ENCODE measurements at places on chromosomes 12 and 14.
A peak's percentile ranks its signal among the peaks of the same experiment; 100 is the strongest.

GRCh38 chr14:23183479-23183878 is at the start of gene SLC7A8:
SLC7A8 (minus strand) TSS chr14:23183660; CDS start chr14:23182914, 746 bp downstream.
- peak; percentile 48 for DNase-seq

GRCh38 chr14:53386362-53386761 is 233.2 kb upstream of the DDHD1 start:
- no peak for DNase-seq

DNA sequence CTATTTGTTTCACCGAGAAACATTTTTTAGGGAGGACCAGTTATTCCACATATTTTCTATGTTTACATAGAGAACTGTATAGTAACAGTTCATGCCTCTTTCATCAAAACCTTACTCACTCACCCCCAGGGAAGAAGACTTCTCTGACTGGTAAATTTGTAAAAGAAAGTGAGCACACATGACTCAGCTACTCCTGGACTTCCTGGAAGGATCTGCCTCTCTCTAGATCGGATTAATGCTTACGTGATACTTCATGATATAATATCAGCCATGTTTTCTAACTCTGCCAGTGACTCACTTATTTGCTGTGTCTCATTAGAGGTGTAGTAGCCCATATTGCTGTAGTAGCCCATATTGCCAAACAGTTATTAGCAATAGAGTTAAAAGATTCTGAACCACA is 494.3 kb upstream of the ATXN7L3B start:
- no peak for DNase-seq

GRCh38 chr12:117907108-117907689 is 61.6 kb downstream of the KSR2 start:
- DNase-seq, result no peak

DNA sequence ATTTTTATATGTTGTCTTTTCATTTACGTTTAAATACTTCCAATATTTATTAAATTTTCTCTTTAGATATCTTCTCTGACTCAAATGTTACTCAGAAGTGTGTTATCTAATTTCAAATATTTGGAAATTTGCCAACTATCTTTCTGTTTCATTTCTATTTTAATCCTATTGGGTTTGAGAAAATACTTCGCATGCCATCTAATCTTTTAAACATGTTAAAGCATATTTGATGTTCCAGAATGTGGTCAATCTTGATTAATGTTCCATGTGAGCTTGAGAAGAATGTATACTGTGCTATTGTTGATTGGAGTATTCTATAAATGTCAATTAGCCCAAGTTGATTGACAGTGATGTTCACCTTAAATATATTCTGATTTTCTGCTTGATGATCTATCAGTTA is 11.9 kb upstream of the DCN start:
- DNase-seq, result no peak

DNA sequence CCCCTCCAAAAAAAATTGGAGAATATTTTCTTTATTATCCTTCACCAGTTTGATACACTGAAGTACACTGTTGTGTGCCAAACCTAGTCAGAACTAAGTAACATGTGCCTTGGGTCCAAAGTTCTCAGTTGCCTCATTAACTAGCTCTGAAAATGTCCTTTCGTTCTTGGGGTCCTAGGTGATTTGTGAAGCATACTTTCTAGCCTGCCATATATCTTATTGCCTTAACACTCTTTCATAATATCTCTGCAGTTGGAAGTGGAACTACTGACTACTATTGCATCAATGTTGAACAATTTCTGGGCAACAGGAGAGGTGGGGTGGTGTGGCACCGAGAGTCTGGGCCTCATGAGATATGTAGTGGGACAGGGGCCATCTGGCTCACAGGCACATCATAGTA is 592.9 kb upstream of the FBXO33 start:
- no peak for DNase-seq

DNA sequence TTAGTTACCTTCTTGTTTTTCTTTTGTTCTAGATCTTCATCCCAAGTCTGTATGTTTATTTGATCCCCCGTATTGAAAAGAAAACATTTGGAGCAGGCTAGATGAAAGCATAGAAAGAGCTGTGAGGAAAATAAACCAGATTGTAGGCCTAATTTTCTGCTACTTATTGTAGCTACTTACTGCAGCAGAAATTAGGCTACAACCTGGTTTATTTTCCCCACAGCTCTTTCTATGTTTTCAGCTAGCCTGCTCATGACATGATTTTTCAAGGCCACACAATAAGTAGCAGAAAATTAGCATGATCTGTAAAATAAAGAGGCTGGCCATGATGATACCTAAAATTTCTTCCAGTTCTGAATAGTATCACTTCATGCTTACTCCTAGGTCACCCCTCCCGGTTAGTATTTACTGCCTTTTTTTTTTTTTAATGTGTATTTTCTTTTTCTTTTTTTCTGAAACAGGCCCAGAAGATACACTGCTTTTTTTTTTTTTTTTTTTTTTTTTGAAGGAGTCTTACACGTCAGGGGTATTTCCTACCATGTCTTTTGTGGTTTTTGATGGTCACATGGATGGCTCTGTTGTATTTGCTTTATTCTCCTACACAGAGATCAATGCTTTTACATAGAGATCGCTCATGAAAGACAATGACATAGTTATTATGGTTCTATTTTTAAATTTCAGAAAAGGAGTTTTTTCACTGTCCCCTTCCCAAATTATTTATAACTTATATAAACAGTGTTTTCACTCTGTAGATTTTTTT is 32.3 kb downstream of the BHLHE41 start:
- no peak for DNase-seq

DNA sequence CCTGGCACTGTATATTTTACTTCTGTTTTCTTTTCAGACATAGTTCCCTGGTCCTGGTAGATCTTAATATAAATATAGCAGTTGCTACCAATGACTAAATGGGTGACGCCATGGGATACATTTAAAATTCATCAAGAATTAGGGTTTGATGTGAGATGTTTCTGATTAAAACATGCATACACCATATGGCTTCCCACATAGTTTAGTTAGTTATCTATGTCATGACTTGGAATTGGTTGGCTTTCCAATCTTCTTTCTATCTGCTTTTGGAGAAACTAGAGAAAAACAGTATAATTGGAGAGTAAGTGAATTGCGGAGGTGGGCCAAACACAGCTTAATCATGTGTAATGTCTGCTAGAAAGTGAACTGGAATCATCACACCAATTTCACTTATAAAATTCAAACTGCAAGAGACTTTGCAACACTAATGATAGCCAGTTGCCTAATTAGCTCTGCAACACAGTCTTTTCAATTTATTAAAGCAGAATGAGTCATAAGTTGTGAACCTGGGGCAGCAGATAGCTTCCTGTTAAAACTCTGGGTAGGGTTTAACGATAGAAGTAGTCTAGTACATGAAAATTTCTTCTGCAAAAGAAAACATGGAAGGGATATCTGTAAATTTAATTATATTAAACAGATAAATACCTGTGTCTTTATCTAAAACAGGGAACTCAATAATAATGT is 295.2 kb downstream of the SLC16A7 start:
- DNase-seq, result no peak

DNA sequence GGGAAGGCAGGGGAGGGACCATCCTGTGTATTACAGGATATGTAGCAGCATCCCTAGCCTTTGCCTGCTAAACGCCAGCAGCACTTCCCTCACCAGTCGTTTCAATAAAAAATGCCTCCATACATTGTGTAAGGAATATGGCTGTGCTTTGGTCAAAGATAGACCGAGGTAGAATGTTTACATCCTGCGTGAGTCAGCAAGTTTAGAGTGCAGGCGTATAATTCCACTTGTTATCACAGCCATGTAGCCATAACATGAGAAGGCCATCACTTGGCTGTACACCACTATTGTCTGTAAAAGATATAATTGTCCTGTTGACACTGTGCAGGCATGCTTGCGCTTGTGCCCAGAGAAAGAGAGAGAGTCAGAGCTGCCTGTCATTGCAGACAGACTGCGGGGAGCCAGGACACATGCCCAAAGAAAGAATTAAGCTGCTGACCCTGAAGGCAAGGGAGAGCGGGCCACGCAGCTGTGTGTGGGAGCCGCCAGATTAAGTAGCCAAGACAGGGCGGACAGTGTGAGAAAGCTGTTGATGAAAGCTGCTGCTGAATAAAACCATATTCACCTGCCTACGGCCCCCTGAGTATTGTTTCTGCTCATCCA is 68.4 kb downstream of the CRACR2A start:
- DNase-seq, result peak; percentile 39

DNA sequence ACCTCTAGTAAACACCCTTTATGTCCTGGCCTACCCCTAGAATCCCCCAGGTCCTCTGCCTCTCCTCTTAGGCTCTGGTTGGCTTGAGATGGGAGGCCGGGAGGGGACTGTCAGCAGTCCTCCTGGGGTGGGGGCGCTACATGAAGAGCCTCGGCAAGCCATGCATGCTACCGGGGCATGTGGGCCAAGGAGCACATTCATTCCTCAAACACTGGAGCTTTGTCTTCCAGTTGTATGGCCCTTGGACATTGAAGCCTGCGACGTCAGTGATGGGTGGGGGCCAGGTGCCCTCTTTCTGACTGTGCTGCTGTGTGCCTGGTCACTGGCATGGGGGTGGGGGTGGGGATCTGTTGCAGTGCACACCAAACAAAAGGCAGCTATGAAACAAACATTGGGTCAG is 15.8 kb upstream of the CELA1 start:
- DNase-seq, result no peak

- DNase-seq, result peak; percentile 12
These were observed 28.4 kb downstream of the PLEKHG3 start for GRCh38 chr14:64732536-64733120.

DNA sequence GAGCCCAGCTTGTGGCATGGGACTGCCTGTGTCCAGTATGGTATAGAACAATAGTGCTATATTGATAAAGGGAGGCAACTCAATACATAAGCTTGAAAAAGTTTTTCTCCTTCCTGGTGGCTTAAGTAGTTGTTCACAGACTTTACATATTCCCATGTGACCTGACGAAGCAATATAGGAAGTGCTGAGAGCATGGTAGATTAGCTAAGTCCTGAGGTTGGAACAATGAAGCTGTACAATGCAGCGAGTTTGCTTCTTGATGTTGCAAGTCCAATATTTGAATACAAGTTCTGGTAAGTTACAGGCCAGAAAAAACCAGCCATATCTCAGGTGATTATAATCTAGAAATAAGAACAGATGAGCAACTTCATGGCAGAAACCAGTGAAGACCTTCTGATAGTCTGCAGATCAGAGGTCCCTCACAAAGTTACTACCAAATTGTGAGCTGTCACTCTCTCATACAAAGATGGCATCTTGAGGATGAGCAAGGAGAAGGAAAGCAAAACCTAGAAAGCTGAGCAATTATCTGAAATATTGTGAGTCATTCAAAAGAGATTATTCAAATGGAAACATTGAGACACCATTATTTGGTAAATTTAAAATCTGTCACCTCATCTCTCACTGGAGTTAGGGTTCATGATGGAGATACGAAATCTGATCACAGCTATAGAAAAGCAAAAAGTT is 72.9 kb upstream of the BTG1 start:
- DNase-seq, result no peak

GRCh38 chr12:11825278-11825677 is 175.8 kb downstream of the ETV6 start:
- no peak for DNase-seq

- no peak for DNase-seq
These were observed 55.5 kb upstream of the DYRK2 start for GRCh38 chr12:67593041-67593440.

DNA sequence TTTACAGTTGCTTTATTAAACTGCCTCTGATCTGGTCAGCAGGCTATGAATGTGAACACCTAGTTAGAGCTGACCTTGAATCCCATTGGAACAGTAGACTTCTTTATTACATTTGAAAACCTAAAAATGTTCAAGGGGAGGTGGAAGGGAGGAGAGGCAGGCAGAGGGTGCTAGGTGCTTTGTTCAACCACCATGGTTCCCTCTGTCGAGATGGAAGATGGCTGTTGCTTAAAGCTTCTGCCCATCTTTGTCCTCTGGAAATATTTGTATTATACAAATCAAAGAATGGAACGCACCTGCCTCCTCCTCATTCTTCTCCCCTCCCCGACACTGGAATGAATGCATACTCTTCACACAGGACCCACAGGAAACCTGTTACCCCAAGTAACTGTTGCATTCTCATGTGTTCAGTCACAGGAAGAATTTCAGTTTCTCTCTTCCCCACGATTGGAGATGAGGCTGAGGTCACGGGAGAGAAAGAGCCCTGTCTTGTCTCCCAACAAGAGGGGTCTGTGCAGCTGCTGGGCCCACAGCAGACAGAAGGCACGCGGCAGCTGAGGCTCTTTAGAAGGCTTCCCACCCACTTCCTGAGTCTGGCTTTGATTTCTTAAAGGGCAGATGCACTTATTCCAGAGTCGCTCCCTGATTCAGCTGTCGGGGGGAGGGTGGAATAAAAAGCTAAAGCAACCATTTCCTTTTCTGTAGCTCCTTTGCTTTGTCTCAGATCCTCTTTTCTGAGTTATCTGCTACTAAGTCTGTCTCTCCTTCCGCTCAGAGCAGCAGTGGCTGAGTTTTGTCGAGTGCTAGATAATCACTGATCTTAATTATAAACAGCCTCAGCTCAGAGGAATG is 217.9 kb upstream of the BTG1 start:
- peak; percentile 55 for DNase-seq

- DNase-seq, result no peak
These were observed 37.0 kb upstream of the EIF5 start for GRCh38 chr14:103296987-103297386.

DNA sequence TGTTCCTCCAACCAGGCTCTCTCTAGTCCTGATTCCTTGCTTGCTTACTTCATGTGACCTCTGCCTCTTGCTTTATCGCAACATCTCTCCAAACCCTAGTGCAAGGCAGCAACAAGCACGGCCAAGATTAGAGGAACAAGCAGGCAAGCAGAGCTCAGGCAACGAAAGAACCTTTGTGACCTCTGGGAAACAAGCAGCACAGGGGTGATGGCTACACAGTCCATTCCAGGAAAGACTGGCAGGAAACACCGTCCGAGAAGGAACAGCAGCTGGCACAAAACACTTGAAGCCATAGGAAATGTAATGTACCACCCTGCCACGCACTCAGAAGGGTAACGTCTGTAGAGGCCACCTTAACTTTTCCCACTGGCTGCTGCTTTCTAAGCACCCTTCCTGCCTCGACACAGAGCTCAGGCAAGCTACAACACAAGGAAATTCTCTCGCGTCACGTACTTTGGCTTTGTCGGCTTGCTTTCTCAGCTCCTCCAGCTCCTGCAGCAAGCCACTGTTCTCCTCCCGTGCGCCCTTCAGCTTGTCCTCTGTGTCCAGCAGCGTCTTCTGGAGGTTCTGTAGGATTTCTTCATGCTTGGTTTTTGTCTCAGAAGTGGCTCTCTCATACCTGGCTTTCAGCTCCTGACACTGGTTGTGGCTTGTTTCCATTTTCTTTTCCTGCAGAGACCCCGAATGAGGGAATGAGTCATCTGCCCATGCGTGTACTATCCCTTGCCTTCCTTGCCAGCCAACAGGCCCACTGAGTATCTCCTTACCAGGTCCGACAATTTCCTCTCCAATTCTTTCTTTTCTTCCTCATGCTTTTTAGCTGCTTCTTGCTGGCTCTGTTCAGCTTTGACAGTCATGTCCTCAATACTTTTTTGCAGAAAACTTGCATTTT is 61.4 kb upstream of the VPS33A start:
- no peak for DNase-seq

GRCh38 chr14:103186909-103187586 is 63.8 kb downstream of the TNFAIP2 start:
- no peak for DNase-seq

GRCh38 chr14:104201063-104201462 is 62.7 kb downstream of the KIF26A start:
- DNase-seq, result no peak

- DNase-seq, result peak; percentile 55
These were observed at the start of gene CIDEB for GRCh38 chr14:24307575-24308341. CIDEB (minus strand) TSS chr14:24307977; CDS start chr14:24307858, 119 bp downstream.

GRCh38 chr12:25187781-25188180 is 7.2 kb downstream of the DNAI7 start:
- no peak for DNase-seq

Data from left cardiac atrium (tissue), 4 donors.